ENCODE measurements at places on chromosomes 1 and 21. TPM values are rescaled to one million over a fixed set of nuclear protein-coding genes. Genes with fewer than 3 reads are reported as not detected.

GRHL3 gene
- polyA plus RNA-seq: not detected

SPRR2E gene
- not detected for polyA plus RNA-seq

KRTAP10-3 gene
- not detected for polyA plus RNA-seq

ECM1 gene
- 20.2 TPM for polyA plus RNA-seq

TP73 gene
- polyA plus RNA-seq: 0.64 TPM

TNFRSF8 gene
- 0.07 TPM for polyA plus RNA-seq

CRTC2 gene
- polyA plus RNA-seq: 25.5 TPM

KRTAP13-2 gene
- polyA plus RNA-seq: not detected

GRCh38 chr1:203265541-203265940 is 36.1 kb upstream of the CHIT1 start:
- no peak for DNase-seq

DNA sequence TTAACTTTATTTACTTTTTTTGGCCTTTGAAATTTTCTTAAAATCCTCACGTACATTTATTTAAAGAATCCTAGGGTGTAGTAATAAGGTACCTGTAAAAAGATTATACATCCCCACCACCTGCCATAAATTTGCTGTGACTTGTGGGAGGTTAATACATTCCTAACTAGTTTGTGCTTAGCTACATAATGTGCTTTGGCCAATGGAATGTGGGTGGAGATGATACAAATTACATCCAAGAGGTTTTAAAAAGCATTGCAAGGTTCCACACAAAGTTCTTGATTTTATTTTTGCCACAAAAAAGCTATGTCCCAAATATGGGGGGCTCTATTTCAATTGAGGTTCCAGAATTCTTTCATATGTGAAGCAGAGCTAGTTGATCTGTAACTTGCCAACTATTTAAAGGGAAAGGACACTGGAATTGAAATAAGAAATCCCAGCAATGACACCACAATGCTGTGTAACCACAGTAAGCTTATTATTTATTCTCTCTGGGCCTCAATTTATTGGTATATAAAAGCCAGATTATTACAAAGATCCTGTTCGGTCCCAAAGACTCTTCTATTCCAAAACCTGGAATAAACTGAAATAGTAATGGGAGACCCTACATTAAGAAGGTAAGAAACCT is 15.7 kb downstream of the ASPM start:
- no peak for DNase-seq

DNA sequence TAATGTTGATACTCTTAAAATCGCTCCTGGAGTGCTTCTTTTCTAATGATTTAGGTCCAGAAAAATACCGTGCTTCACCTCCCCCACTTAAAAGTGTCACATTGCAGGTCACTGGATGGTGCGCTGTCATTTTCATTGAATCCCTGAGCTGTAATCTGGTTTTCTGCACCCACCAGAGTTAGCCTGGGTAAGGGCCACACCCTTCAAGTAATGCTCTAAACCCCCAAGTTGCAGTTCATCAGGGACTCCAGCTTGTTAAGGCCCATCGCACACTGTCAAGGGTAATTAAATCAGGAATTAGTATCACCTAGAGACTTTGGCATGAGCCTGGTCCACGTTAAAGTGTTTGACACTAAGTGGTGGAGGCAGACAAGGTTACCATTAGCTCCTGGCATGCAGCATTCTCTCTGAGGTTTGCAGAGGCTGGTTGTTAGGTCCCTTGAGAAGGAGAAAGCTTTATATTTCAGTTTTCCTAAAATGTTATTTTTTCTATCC is 34.0 kb downstream of the ASTN1 start:
- no peak for DNase-seq

- no peak for DNase-seq
Observed at GRCh38 chr1:245217853-245218608, 63.2 kb downstream of the KIF26B start.

GRCh38 chr1:26307363-26307781 is 936 bp upstream of the UBXN11 start:
- DNase-seq: no peak

DNA sequence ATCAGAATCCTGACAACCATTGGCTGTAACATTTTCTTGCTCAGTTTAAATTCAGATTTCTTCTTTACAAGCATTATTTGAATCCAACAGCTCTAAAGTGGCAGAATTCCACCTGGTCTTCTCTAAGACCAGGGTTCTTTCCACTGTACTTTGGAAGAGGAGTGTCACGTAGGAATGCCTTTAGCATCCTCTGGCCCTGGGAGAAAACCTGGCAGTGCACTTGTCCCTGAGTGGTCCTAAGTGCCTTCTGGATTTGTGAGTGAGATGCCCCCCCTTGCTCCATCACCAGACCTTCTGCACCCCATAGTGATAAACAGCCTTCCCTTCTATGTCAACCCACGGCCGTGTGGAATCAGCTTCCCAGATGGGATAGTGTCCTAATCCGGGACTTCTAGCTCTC is 57.1 kb upstream of the NHLH2 start:
- DNase-seq: no peak

DNA sequence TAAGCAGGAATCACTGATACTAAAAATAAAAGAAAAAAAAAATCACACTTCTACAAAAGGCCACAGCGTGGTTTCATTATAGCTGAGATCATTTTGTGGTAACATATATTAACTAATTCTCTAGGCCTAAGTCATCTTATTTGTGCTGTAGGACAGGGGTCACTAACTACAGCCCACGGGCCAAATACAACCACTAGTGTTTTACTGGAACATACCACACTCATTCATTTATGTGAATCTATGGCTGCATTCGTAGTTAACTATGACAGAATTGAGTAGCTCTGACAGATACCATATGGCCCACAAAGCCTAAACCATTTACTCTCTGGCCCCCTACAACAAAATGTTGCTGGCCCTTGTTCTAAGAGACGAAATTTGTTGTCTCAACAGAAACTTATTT is 224.4 kb downstream of the VAV3 start:
- DNase-seq: no peak

DNA sequence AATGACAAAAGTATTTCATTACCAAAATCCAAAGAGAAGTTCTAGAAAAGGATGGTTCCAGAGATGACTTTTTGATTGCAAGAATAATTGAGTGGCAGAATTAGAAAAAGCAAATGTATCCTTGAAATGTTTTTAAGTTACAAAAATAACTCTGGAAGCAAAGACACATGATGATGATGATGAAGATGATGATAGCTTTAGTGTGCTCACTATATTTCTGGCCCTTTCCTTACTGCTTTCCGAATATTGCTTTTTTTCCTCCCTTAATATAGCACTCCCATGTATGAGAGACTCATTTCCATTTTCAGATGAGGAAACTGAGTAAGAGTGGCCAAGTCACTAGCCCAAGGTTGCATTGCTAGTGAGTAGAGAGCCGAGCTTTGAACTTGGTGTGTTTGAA is 54.7 kb downstream of the CACHD1 start:
- DNase-seq: no peak

GRCh38 chr1:109258481-109259466 is 9.4 kb downstream of the CELSR2 start:
- DNase-seq: no peak

GRCh38 chr1:234975122-234975940 is 153.3 kb downstream of the TOMM20 start:
- no peak for DNase-seq

- DNase-seq: peak; percentile 8
Observed at GRCh38 chr1:178344513-178345091, 152.2 kb downstream of the CLEC20A start.

- DNase-seq: no peak
Observed at GRCh38 chr1:56052041-56052440, 527.3 kb downstream of the PLPP3 start.

DNA sequence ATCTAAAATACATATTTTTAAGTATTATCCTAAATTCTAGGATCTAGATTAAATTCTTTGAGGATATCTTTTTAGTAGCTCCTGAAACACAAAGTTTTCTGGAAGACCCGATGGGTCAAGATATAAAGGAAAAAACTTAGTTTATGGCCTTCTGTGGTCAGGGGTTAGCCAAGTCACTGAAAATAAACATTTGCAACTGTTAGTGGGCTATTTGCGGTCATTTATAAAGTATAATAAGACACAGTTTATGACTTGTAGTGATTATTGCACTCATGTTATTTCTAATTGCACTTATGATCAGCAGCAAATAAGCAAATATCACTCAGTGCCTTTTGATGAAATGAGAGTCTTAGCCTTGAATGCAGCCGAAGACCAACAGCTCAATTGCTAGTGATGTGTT is 183.3 kb downstream of the NFIA start:
- DNase-seq: no peak

DNA sequence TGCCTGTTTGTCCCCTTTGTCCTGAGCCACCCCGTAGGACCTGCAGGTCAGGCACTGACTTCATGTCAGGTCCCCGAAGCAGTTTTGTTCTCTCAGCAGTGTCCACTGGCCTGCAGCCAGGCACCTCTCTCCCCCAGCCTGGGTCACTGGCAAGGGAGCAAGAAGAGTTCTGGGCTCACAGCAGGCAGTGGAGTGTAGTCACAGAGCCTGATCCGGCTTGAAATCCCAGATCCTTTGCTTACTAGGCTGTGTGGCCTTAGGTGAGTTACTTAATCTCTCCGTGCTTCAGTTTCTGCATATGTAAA is 34.2 kb downstream of the L1TD1 start:
- no peak for DNase-seq

DNA sequence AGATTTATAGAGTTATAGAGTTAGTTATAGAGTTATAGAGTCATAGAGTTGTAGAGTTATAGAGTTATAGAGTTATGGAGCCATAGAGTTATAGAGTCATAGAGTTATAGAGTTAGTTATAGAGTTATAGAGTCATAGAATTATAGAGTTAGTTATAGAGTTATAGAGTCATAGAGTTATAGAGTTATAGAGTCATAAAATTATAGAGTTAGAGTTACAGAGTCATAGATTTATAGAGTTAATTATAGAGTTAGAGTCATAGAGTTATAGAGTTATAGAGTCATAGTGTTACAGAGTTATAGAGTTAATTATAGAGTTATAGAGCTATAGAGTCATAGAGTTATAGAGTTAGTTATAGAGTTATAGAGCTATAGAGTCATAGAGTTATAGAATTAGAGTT is 32.1 kb downstream of the UBASH3A start:
- no peak for DNase-seq

DNA sequence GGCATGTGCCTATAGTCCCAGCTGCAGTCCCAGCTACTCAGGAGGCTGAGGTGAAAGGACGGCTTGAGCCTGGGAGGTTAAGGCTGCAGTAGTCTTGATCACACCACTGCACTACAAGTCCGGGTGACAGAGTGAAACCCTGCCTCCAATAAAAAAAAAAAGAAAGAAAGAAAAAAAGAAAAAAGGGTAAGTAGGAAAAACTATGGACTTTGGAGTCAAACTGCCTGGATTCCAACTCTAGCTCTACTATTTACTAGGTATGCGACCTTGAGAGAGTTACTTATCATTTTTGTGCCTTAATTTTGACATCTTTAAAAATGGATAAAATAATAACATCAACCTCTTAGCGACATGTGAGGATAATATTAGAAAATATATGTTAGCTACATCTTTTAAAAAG is 150.8 kb downstream of the SLC45A1 start:
- no peak for DNase-seq

- no peak for DNase-seq
Observed at GRCh38 chr1:2277741-2278488, 49.8 kb downstream of the SKI start.

GRCh38 chr1:181091309-181092040 is 3.0 kb downstream of the IER5 start:
- no peak for DNase-seq

DNA sequence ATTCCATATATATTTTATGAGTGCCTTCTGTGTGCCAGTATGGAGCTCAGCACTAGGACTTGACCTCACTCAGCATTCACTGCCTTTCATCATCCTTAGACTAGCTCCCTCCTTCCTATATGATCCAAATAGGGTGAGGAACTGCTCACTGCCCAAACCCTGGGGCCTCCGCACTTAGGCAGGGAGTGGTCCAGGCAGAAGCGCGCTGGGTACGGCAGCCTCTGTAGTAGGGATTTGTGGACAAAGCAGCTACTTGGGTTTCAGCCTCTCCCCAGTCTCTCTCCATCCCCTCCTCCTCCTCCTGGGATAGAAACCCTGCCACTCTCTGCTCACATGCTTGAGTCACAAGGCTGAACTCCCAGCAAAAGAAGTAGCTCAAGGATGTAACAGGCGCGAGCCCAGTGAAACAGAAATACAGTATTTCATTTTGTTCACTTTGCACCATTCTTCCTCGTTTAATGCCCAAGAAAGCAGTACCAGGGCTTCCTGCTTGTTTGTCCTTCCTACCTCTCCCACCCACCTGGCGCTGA is 32.9 kb downstream of the PLEKHA6 start:
- DNase-seq: no peak
